ENCODE measurements at places on chromosomes 16 and 17. TPM values are rescaled to one million over a fixed set of nuclear protein-coding genes. Genes with fewer than 3 reads are reported as not detected.

CES3 gene
- total RNA-seq, result 4.5 TPM

KRT13 gene
- total RNA-seq, result not detected

SPN gene
- total RNA-seq, result 351 TPM

HOXB3 gene
- total RNA-seq, result 12.9 TPM

CDH3 gene
- total RNA-seq, result 0.73 TPM

KRTAP1-5 gene
- not detected for total RNA-seq

SMTNL2 gene
- total RNA-seq, result not detected

PRSS21 gene
- total RNA-seq, result 6.0 TPM

HSF5 gene
- total RNA-seq, result 0.61 TPM

SRL gene
- not detected for total RNA-seq

GAST gene
- total RNA-seq, result not detected

EFCAB5 gene
- 1.6 TPM for total RNA-seq

ZFP3 gene
- total RNA-seq, result 2.9 TPM

ASB16 gene
- not detected for total RNA-seq

SULT1A1 gene
- 13.5 TPM for total RNA-seq

CA5A gene
- not detected for total RNA-seq

SLC6A2 gene
- total RNA-seq, result not detected

DLX3 gene
- not detected for total RNA-seq

SULT1A4 gene
- 2.2 TPM for total RNA-seq

C17orf113 gene
- total RNA-seq, result 0.14 TPM

All from activated CD8-positive, alpha-beta memory T cell treated with anti-CD3 and anti-CD28 coated beads, Interleukin-2, amount 10 ng/mL, durations not matched to agents 7 days and 5 days (primary cell).